GM12891 (cell line): ENCODE measurements at places on chromosomes 5 and 9.

GRCh38 chr5:137629646-137630045 is 106.2 kb downstream of the KLHL3 start:
- peak; percentile 52 for DNase-seq

DNA sequence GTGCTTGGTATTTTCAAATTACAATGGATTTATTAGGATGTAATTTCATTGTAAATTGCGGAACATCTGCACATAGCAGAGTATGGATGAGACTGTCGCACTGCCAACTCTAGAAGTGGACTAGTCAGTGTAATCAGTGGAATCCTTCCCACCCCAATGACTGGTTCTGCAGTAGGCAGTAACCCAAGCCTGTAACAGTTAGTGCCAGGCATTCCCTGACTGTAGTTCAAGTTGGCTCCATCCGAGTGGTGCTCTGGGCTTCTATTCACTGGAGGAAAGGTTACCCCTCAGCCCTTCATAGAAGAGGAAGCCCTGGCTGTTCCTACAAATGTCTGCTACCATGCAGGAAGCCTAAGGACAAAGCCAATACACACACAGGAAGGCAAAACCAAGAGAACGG is 23.2 kb downstream of the AK3 start:
- DNase-seq: no peak

DNA sequence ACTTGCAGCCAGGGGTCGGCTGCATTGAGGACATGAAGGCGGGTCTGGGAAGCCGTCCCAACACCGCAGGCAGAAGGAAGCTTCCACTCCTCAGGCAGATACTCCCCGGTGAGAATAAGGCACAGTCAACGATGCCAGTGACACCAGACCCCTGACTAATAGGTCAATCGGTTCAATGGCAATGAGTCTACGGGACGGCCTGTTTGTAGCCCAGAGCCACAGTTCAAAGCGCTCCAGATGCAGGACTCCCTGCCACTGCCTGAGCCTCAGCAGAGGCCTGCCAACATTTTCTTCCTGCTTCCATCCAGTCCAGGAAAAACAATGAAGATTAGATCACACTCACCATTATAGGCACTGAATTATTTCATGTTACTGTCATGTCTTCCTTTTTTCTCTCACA is 84.5 kb upstream of the SIMC1 start:
- no peak for DNase-seq

- no peak for DNase-seq
These were observed 72.4 kb downstream of the TEK start for GRCh38 chr9:27181381-27181780.

DNA sequence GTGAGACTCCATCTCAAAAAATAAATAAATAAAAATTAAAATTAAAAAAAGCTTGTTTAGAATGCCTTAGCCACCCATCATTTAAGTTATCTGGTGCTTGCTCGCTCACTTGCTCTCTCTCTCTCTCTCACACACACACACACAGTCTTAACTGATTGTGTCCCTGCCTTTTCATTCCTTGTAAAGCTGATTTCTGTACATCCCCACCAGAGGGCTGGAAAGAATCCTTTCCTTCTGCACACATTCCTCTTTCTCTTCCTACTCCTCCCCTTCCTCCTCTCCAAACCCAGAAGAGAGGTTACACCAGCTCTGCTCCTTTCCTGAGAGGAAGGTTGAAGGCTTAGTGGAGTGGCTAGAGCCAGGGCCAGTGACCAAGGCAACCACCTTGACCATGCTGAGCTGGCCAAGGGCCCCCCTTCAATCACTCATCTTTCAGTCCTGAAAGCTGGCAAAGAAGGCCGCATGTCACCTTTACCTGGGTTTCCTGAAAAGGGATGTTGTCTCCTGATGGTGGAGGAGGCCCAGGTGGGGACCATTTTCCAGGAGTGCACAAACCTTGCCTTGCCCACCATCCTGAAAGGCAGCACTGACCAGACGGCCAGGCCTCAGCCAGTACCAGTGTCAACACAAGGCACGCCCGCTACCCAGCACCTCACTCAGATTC is 25.6 kb downstream of the STK10 start:
- DNase-seq: no peak

GRCh38 chr5:109788596-109788995 is 98.9 kb downstream of the MAN2A1 start:
- no peak for DNase-seq

DNA sequence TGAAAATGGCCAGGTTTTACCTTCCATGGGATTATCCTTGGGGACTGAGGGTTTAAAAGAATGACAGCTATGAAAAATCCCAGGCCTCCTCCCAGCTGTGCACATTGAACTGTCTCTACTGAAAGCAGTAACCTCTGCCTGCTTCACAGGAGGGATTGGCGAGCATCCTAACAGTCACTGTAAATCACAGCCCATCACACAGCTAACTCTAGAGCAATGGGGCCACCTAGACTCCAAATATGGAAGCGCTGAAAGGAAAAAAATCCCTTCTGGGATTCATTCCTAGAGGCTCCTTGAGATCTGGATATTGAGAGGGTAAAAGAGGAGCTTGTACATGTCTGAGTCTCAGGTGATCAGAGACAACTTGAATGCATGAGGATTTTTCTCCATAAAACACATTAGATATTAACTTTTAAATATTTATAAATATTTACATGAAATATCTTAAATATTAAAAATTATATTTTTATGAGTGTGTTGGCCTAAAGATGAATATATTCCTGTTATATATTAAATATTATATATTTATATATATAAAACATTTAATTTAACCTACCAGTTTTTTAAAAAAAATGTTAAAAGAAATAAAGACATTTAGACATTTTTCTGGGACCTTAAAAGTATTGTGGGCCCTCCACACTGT is 133.8 kb upstream of the SLC24A2 start:
- DNase-seq: no peak

DNA sequence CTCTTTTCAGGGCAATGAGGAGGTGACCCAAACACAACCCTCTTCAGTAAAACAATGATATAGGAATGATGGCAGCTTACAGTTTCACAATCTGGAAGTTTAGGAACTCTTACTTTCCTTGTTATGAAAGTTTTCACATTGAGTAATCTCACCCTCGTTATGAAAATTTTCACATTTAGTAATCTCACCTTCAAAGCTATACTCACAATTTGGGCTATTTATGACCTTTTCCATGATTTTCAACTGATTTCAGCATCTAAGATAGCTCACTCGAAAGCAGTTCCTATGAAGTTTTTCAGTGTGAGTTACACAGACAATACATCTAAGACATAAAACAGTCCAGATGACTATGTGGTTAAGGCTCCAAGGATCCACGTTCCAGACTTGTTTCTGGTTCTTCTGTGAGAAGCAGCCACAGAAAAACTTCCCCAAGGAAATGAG is 57.1 kb downstream of the FOXD1 start:
- DNase-seq: no peak

DNA sequence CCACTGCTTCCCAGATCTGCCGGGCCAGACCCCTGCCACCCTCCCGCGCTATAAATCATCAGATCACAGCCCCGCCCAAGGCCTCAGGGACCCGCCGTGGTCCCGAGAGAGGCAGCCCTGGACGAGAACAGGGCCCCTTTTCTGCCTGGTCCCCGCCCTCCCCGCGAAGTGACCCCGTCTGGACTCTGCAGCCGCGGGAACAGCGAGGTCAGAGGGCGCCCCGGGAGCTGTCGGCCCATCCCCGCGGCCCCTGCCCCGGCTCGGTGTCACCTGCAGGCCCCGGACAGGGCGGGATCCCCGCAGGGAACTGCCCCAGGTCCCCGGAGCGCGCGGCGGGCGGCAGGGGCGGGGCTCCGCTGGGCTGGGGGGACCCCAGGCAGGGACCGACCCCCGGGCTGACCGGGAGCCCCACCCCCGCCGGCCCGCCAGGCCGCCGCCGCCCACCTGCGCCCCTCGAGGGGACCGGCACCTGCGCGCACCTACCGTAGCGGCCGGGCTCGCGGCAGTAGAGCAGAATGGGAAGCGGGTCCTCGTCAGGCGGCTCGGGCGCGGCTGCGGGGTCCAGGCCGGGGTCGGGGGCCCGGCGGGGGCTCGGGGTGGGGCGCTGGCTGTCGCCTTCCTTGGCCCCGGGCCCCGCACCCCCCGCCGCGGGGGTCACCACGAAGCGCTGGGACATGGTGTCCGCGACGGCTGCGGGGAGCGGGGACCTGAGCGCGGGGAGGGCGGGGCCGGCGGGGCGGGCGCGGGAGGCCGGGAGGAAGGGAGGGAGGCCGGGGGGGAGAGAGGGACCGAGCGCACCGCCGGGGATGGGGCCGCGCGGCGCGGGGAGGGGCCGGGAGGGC is 43.5 kb upstream of the SLC12A7 start:
- no peak for DNase-seq

DNA sequence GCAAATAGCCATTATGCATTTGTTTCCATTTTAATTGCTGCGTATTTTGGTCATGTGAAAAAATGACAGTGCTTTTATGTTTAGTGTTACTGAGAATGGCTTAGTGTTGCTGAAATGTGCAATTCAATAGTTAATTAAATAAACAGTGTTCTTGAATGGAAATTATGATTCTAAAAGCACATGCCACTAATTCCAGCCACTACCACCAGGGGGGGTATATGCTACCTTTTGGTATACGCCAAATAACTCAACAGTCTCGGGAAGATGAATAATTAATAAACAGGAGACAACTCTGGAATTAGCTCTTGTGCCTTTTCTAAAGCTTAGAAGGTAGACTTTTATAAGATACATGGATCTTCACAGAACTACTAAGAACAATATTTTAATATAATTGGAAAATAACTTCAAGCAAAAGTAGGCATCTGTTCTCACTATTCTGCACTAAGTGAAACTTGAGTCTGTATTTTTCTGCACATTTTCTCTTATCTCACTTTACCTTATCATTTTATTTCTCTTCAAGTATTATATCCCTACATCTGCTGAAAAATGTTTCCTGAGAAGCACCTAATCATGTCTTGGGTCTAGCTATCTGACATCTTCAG is 83.5 kb upstream of the MINAR2 start:
- DNase-seq: peak; percentile 2

- no peak for DNase-seq
These were observed 51.0 kb downstream of the KIF4B start for GRCh38 chr5:155064580-155064979.

GRCh38 chr5:176803068-176803942 is 7.1 kb upstream of the UNC5A start:
- DNase-seq: no peak

DNA sequence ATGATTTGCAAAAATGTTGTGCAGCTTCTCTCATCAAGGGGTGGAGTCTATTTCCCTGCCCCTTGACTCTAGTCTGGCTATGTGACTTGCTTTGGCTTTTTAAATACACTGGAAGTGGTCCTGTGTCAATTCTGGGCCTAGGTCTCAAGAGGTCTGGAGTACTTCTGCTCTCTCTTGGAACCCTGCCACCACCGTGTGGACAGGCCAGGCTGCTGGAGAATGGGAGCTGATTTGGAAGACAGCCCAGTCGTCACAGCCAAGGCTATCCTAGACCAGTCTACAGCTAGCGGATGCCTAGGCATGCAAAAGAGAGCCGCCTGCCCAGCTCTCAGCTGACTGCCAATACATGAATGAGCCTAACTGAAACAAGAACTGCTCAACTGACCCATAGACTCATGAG is 56.7 kb upstream of the CLINT1 start:
- no peak for DNase-seq

- no peak for DNase-seq
These were observed 89.7 kb downstream of the ELAVL2 start for GRCh38 chr9:23736293-23736692.

GRCh38 chr5:175466700-175467318 is 11.6 kb upstream of the SFXN1 start:
- DNase-seq: no peak

DNA sequence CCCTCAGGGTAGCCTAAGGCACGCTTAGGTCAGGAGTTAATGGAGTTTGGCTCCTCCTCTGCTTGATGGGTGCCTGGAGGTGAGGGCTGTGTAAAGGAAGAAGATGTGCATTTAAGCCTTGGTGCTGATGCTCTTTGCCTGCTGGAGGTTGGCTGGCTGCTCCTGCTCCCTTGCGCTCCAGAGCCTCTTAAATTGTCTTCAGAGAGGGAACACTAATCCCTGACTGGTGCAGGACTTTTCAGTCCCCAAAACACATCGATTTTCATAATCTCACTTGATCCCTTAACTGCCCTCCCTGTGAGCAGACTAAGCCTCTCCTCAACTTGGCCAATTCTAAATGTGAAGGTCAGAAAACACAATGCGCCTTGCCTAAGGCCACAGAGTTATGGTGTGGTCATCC is 16.2 kb upstream of the TCOF1 start:
- DNase-seq: no peak

GRCh38 chr5:10275991-10276390 is 25.9 kb downstream of the CCT5 start:
- no peak for DNase-seq

- no peak for DNase-seq
These were observed 40.0 kb downstream of the PAPPA start for GRCh38 chr9:116193636-116194035.

GRCh38 chr5:132019337-132019736 is 7.9 kb upstream of the ACSL6 start:
- no peak for DNase-seq

- DNase-seq: no peak
These were observed 6.0 kb downstream of the RNF44 start for GRCh38 chr5:176530983-176531901.
